ENCODE measurements at places on chromosomes 11 and 22.

GRCh38 chr22:19989725-19990067, 26.9 kb downstream of the ARVCF start:
- no peak for DNase-seq

DNA sequence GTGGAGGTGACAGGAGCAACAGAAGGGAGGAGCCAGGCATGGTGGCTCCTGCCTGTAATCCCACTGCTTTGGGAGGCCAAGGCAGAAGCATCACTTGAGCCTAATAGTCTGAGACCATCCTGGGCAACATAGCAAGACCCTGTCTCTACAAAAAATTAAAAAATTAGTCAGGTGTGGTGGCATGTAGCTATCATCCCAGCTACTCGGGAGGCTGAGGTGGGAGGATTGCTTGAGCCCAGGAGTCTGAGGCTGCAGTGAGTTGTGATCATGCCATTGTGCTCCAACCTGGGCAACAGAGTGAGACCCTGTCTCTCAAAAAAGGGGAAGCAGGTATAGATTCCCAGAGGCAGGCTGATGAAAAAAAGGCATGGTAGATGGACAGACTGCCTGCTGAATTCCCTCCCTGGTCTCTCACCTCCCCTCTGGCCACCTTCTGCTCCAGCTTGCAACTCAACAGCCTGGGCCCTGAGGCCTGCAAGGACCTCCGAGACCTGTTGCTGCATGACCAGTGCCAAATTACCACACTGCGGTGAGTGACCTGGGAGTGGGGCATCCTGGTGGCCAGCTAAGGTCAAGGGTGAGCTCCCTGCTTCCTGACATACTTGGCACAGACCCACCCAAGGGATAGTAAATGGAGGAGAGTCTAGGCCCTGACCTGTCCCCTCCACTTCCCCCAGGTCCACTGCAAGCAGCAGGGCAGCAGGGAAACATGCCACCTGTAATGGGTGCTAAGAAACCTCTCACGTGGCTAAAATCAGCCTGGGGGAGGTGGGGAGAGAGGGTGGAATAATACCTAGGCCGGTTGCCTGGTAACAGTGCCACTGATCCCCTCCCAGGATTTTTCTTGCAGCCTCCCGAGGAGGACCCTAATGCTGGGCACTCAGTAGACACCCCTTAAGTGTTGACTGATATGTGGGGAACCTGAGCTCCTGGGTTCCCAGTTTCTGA, 4.3 kb upstream of the NHERF4 start:
- no peak for DNase-seq

DNA sequence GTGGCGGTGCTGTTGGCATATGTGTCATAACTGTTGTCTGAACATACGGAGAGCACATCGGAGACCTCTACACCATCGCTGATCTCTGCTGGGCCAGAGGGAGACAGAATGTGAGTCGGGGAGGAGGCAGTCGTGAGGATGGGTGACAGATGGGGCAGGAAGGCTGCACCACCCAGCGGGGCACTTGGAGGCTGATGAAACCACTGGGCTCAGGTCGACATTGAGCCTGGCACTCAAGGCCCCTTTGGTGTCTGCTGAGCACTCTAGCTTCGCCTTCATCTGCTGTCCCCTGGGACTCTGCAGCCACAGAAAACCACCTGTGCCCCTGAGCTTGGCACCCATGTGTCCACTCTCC, 2.5 kb upstream of the KLHL35 start:
- no peak for DNase-seq

GRCh38 chr11:117186431-117186761, 7.9 kb downstream of the SIDT2 start:
- DNase-seq: no peak

DNA sequence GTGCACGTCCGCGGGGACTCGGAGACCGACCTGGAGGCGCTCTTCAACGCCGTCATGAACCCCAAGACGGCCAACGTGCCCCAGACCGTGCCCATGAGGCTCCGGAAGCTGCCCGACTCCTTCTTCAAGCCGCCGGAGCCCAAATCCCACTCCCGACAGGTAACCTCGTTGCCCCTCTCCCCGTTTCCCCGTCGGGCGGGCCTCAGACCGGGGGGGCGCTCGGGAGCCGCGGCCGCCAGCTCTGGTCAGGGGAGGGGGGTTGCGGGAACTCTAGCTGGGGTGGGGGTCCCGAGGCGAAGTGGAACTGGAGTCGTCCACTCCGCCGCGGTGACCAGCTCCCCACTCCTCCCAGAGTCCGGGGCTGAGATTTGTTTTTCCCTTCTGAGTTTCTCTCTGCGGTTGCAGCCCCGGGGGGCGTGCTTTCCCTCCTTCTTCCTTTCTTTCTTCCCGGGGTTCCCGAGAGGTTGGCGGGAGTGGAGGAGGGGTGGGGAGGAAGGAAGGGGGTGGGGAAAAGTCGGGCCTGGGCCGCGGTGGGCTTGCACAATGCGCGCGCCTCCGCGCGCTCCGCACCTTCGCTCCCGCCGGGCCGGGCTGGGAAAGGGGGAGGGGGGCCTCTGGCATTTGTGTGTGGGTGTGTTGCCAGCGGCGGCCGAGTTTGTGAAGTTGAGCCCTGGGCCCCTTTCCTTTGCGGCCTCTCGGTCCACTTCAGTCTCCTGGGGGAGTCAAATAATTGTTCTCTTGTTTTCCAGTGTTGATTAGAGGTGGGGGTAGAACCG, 952 bp downstream of the YAP1 start:
- DNase-seq: no peak

DNA sequence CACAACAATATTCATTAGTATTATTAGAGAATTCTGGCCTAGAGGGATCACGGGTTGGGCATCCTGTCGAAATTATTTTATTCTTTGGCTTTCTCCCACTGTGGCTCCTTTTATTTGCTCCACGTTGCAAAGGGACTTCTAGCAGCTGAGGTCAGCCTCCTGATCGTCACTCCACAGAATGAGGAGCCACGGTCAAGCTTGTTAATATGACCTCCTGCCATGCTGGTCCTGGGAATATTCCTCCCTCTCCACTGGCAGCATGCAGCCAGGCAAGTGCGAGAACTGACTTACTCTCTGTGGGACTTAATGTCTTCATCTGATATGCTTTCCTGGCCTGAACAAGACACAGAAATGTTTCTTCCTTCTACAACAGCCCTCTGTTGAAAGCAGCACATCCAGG, 20.9 kb downstream of the POU2AF3 start:
- no peak for DNase-seq

- peak; percentile 18 for DNase-seq
Measured at GRCh38 chr22:23315341-23315917, 135.1 kb downstream of the BCR start.

- no peak for DNase-seq
Measured at GRCh38 chr22:42791721-42792452, 65.2 kb downstream of the ARFGAP3 start.

- peak; percentile 18 for DNase-seq
Measured at GRCh38 chr22:22787786-22788459, 99.7 kb upstream of the IGLL5 start.

- DNase-seq: no peak
Measured at GRCh38 chr11:35549787-35550186, 24.4 kb upstream of the PAMR1 start.

DNA sequence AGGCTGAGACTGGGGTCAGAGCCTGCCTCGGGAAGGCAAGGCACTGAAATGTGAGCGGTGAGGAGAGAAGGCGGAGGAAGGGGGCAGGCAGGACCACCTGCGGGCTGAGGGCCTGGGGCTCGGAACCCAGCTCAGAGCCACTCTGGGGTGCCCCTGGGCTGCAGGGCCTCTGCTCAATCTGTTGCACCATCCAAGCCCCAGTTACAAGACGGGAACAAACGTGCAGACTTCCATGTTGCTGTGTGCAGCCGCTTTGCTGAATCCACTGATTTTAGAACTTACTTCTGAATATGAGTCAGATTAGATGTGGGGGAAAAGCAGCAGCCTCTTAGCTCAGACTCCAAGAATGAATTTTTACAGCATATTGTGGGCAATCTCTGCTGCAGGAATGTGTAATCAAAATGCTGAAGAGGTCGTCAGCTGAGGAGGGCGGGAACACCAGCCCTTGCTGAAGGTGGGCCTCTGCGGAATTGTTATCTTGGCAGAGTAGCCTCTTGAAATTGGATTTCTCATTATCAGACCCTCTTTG, 21.6 kb downstream of the PARVG start:
- DNase-seq: no peak

DNA sequence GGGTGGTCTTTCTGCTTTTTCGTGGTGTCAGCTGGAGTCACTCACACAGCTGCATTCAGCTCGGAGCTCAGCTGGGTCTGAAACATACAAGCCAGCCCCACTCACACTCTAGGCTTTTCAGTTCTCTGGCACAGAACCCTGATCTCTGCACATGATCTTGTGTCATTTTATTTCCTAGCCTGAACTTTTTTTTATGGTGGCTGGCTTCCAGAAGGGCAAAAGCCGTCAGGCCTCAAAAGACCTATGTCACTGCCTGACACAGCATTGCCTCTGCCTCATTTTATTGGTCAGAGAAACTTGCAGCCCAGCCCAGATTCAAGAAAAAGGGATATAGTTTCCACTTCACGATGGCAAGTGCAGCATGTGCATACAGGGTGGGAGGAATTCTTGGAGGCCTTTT, 117.8 kb downstream of the NTM start:
- DNase-seq: no peak

DNA sequence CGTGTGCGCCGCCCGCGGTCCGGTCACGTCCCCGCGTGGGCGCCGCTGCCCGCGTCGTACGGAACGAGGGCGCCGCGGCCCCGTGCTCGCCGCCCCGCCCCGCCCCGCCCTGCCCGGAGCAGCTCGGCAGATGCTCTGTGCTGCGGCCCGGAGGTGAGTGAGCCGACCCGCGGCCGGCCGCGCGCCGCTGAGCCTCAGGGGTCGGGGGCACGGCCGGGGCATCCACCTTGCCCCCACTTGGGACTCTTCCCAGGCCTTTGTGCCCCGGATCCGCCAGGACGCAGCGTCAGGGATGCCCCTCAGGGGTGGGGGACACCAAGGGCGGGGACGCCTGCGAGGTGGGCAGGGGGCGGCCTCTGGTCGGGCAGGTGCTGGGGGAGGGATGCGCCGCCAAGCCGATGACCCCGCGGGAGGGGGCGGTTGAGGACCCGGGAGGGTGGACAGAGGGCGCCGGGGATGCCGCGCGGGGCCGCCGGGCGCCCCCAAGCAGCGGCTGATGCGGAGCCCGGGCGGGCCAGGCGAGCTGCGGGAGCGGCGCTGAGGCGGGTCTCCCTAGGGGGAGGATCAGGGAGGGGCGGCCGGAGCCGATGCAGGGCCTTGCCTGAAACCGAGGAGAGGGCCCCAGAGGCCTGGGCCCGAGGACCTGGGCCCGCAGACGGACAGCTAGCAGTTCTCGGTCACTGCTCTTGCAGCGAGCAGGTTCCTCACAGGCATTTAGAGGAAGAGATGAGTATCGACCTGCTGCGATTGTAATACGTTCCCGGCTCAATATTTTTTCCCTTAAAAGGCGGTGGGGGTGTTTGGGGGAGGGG, at the start of gene GNAZ:
GNAZ (plus strand) TSS at position 102 of the 812 bp plus-strand sequence. CDS start 25,177 bp downstream, outside the sequence.
- DNase-seq: peak; percentile 7

GRCh38 chr22:43826142-43827002, 14.3 kb upstream of the EFCAB6 start:
- peak; percentile 86 for DNase-seq

- no peak for DNase-seq
Measured at GRCh38 chr22:47408409-47408808, 646.0 kb downstream of the TBC1D22A start.

- DNase-seq: no peak
Measured at GRCh38 chr22:50621356-50621880, 6.5 kb downstream of the ARSA start.

GRCh38 chr11:130023204-130023603, 20.6 kb upstream of the PRDM10 start:
- DNase-seq: no peak

GRCh38 chr11:96147906-96148486, 195.0 kb downstream of the MAML2 start:
- no peak for DNase-seq

DNA sequence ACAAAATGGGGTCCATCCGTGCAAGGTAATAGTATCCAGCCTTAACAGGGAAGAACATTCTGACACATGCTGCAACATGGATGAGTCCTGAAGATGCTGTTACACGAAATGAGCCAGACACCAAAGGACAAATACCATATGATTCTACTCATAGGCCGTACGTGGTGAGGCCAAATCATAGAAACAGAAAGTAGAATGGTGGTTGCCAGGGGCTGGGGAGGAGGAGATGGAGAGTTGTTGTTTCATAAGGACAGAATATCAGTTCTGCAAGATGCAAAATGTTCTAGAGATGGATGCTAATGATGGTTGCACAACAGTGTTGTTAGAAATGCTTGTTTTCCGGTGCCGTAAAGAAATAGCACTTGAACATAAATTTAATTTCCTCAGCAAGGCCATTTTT, 2.6 kb downstream of the TBX10 start:
- no peak for DNase-seq
